ENCODE measurements at places on chromosomes 2 and 18. TPM values are rescaled to one million over a fixed set of nuclear protein-coding genes. Genes with fewer than 3 reads are reported as not detected.

GULP1 gene
- 31.5 TPM for total RNA-seq

KCNF1 gene
- total RNA-seq = 1.0 TPM

CYP26B1 gene
- 0.55 TPM for total RNA-seq

CPS1 gene
- 27.5 TPM for total RNA-seq

FBXO15 gene
- 2.2 TPM for total RNA-seq

GPR75 gene
- total RNA-seq = 1.8 TPM

TNFAIP6 gene
- not detected for total RNA-seq

DPP10 gene
- total RNA-seq = not detected

CCDC68 gene
- total RNA-seq = 2.9 TPM

UCN gene
- 2.8 TPM for total RNA-seq

KANSL1L gene
- total RNA-seq = 8.6 TPM

ZNF804A gene
- total RNA-seq = not detected

TDRD15 gene
- total RNA-seq = 1.9 TPM

ALK gene
- not detected for total RNA-seq

TMEM169 gene
- 0.58 TPM for total RNA-seq

LRRC30 gene
- not detected for total RNA-seq

CCDC195 gene
- not detected for total RNA-seq

DNAJC5G gene
- not detected for total RNA-seq

UGT1A6 gene
- total RNA-seq = 549 TPM

DSG1 gene
- not detected for total RNA-seq
